ENCODE measurements at places on chromosomes 4 and X. TPM values are rescaled to one million over a fixed set of nuclear protein-coding genes. Genes with fewer than 3 reads are reported as not detected.

The CNGA1 gene
- total RNA-seq, result 3.2 TPM

The USP51 gene
- 1.1 TPM for total RNA-seq

The LPAR4 gene
- 0.09 TPM for total RNA-seq

The REELD1 gene
- total RNA-seq, result 0.14 TPM

The CSAG2 gene
- not detected for total RNA-seq

DNA sequence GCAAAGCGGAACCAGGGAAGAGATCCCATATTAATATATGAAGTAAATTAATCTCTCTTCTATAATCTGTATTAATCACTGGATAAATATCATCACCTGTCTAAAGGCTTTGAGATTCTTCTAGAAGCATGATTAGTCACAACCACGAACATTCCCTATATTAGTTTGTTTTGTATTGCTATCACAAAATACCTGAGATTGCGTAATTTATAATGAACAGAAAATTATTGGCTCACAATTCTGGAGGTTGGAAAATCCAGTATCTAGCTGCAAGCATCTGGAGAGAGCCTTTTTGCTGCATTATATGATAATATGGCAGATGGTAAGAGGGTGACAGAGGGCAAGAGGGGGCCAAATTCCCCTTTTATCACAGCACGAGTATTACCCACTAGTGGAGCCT is 532.6 kb upstream of the EPHA5 start:
- no peaks in the 10 kb centered on the region for H3K4me1 ChIP-seq
- no peaks in the 10 kb centered on the region for H3K36me3 ChIP-seq
- no peak overlapping the region for H3K4me3 ChIP-seq
- H3K27me3 ChIP-seq, result no peaks in the 10 kb centered on the region
- H3K27ac ChIP-seq, result no peak overlapping the region
- DNase-seq, result no peak

GRCh38 chr4:84826681-84827080 is 139.8 kb downstream of the WDFY3 start:
- no peaks in the 10 kb centered on the region for H3K27me3 ChIP-seq
- H3K36me3 ChIP-seq, result no peaks in the 10 kb centered on the region
- no peaks in the 10 kb centered on the region for H3K4me1 ChIP-seq
- no peak overlapping the region for H3K4me3 ChIP-seq
- no peak for DNase-seq

- H3K4me1 ChIP-seq, result no peaks in the 10 kb centered on the region
- no peaks in the 10 kb centered on the region for H3K36me3 ChIP-seq
- DNase-seq, result no peak
Observed at GRCh38 chr4:98542011-98542410, 116.4 kb downstream of the TSPAN5 start.

GRCh38 chrX:102599951-102600579 is 750 bp downstream of the ARMCX5 start:
- H3K27me3 ChIP-seq, result no peaks in the 10 kb centered on the region
- peak overlapping the region; percentile 51 for H3K27ac ChIP-seq
- no peaks in the 10 kb centered on the region for H3K4me1 ChIP-seq
- DNase-seq, result no peak
- peak overlapping the region; percentile 45 for H3K4me3 ChIP-seq

- no peaks in the 10 kb centered on the region for H3K27me3 ChIP-seq
- DNase-seq, result no peak
- no peak overlapping the region for H3K27ac ChIP-seq
- H3K36me3 ChIP-seq, result no peaks in the 10 kb centered on the region
Observed at GRCh38 chr4:74397748-74398426, 32.9 kb downstream of the EREG start.

- no peak overlapping the region for H3K27ac ChIP-seq
- no peaks in the 10 kb centered on the region for H3K27me3 ChIP-seq
- no peak for DNase-seq
- H3K4me3 ChIP-seq, result no peak overlapping the region
- H3K4me1 ChIP-seq, result no peaks in the 10 kb centered on the region
Observed at GRCh38 chrX:12309040-12309743, 170.9 kb downstream of the FRMPD4 start.

DNA sequence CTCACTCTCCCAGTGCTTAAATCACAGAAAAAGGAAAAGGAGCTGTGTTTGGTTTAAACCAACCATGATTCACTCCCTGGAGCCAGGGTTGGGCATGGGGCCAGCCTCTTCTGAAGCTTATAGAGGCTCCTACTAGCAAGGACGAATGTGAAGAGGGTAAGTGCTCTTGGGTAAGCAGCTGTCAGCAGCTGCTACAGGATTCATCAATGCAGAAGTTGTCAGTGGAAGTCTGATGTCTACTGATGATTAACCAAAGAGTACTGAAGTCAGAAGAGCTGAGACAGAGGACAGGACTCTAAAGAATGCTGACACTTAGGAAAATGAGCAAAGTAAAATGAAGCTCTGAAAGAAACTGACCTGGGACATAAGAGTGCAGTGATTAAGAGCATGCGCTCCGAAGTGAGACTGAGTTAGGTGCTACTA is 32.7 kb upstream of the JADE1 start:
- no peak overlapping the region for H3K27ac ChIP-seq
- DNase-seq, result peak; percentile 40
- H3K4me1 ChIP-seq, result no peaks in the 10 kb centered on the region
- H3K27me3 ChIP-seq, result no peaks in the 10 kb centered on the region

- no peaks in the 10 kb centered on the region for H3K4me1 ChIP-seq
- no peaks in the 10 kb centered on the region for H3K36me3 ChIP-seq
- DNase-seq, result no peak
- no peak overlapping the region for H3K4me3 ChIP-seq
Observed at GRCh38 chr4:182276210-182277109, 33.3 kb downstream of the TENM3 start.

GRCh38 chr4:9833421-9833820 is 52.0 kb downstream of the DRD5 start:
- H3K27me3 ChIP-seq, result no peaks in the 10 kb centered on the region
- no peak overlapping the region for H3K27ac ChIP-seq
- H3K36me3 ChIP-seq, result no peaks in the 10 kb centered on the region
- no peak for DNase-seq
- no peaks in the 10 kb centered on the region for H3K4me1 ChIP-seq

DNA sequence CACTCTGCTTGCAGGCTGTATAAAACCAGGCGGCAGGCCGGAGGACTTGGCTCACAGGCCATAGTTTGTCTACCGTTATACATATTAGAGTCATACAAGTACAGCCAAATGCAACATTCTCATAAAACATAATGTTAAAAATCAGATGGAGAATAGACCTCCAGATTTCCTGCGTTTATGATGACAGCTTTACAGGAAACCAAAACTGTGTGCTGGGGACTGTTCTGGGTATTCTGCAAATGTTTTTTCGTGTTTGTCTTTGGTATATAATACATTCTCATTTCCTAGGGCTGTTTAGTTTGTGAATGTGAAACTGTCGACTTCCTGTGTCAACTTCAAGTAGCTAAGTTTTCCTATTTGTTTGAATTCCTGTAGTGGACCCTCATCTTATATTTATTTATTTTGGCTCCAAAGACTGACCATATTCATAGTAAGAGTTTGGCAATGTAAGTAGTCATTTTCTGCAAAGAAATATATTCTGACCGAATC is 79.5 kb upstream of the FAM9C start:
- no peaks in the 10 kb centered on the region for H3K36me3 ChIP-seq
- DNase-seq, result no peak
- no peaks in the 10 kb centered on the region for H3K4me1 ChIP-seq
- no peaks in the 10 kb centered on the region for H3K27me3 ChIP-seq
- H3K27ac ChIP-seq, result peak overlapping the region; percentile 39

DNA sequence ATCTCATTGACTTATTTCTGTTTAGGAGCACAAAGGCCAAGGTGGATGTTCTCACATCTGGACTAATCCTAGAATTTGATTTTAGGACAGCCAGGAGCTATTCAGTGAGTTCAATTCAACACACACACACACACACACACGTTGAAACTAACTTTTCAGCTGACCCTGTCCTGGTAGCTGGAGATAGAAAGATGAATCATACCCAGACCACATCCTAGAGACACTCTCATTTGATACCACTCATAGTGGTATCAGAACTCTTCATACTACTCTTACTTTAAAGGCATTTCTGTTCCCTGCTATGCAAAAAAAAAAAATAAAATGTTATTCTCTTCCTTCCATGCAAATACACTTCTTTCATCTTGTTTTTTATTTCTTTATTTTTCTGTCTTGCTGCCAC is 36.7 kb downstream of the KLF8 start:
- H3K4me3 ChIP-seq, result no peak overlapping the region
- DNase-seq, result no peak
- no peaks in the 10 kb centered on the region for H3K36me3 ChIP-seq
- no peaks in the 10 kb centered on the region for H3K4me1 ChIP-seq
- H3K27ac ChIP-seq, result no peak overlapping the region

GRCh38 chrX:100315566-100315965 is 94.5 kb downstream of the PCDH19 start:
- H3K4me1 ChIP-seq, result no peaks in the 10 kb centered on the region
- no peak overlapping the region for H3K27ac ChIP-seq
- no peak for DNase-seq
- peaks cover 12% of the 10 kb centered on the region for H3K27me3 ChIP-seq

GRCh38 chrX:9285342-9285771 is 179.5 kb upstream of the TBL1X start:
- no peak overlapping the region for H3K4me3 ChIP-seq
- H3K27ac ChIP-seq, result no peak overlapping the region
- no peak for DNase-seq
- no peaks in the 10 kb centered on the region for H3K36me3 ChIP-seq

DNA sequence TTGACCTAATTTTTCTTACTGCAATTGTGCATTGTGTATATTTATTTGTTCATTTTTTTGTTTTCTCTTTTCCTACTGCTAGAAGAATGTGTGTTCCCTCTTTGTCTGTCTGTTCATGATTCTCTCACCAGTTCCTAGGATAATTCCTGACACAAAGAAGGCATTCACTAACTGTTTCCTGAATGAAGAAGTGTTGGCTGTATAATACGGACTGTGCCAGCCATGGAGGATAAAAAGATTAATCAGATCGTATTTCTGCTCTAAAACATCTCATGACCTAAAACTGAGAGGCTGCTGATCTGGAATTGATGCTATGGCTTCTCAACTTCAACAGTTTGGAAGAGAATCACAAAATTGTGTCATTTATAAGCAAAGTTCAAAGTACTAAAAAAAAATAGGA is 563.1 kb upstream of the FRG1 start:
- H3K27ac ChIP-seq, result no peak overlapping the region
- no peaks in the 10 kb centered on the region for H3K36me3 ChIP-seq
- no peaks in the 10 kb centered on the region for H3K27me3 ChIP-seq
- H3K4me1 ChIP-seq, result no peaks in the 10 kb centered on the region
- no peak for DNase-seq

Data from pancreas (tissue), 10 donors.